H7 (cell line): ENCODE measurements at places on chromosomes 2 and 18. TPM values are rescaled to one million over a fixed set of nuclear protein-coding genes. Genes with fewer than 3 reads are reported as not detected.

The C2orf68 gene
- 69.8 and 84.4 TPM in 2 replicates for total RNA-seq

The PTH2R gene
- total RNA-seq = 0.03 and 0.15 TPM in 2 replicates

The MYO3B gene
- total RNA-seq = 0.35 and 0.41 TPM in 2 replicates

The PID1 gene
- 0.45 and 1.5 TPM in 2 replicates for total RNA-seq

The ECEL1 gene
- total RNA-seq = 12.5 and 17.2 TPM in 2 replicates

The BMP10 gene
- total RNA-seq = not detected in 2 replicates

The SERPINB3 gene
- total RNA-seq = not detected in 2 replicates

The HOXD13 gene
- total RNA-seq = 0.07 TPM in 1 of 2 replicates, not detected in the other

The PLA2R1 gene
- total RNA-seq = 0.48 and 0.89 TPM in 2 replicates

The PLCL1 gene
- total RNA-seq = 0.21 and 0.22 TPM in 2 replicates
